Coronary artery (tissue), 2 donors: ENCODE measurements at places on chromosomes 13 and 19.
A peak's percentile ranks its signal among the peaks of the same experiment; 100 is the strongest.

DNA sequence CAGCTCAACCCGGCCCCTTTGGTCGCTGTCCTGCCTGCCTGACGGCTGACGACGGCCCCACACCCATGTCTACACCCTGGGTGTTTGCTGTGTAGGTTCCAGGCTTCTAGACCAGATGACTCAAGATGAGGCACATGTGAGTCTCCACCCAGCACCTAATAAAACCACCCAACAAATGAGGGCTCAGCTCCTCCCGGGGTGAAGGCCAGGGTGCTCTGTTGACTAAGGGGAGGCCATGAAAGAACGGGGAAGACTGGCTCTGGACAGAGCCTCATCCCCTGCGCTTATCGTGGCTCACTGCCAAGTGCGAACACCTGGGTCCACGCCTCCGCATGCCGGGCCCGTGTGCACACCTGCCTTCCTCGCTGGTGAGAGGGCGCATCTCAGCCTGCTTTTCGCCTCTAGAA, 39.6 kb downstream of the COL4A2 start:
- peak; percentile 73 for DNase-seq

DNA sequence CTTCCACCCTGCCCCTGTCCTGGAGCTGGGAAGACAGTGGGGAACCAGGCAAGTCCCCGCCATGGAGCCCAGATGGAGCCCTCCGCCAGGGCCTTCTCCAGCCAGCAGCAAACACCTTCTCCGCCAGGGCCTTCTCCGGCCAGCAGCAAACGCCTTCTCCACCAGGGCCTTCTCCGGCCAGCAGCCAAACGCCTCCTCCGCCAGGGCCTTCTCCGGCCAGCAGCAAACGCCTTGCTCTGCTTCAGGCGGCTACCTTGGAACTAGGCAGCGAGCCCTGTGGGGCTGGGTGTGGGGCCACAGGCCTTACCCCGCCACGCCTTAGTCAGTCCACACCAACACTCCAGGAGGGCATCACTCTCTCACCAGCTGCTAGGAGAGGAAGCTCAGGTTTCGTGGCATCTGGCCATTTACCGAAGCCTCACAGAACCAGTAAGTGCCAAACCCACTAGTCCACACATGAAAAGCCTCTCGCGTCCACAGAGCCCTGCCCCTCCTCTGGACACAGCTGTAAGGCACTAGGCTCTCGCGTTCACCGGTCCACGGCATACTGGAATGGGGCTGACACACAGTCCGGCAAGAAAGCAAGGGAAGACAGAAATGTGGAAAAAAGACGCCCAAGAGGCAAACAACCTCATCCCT, 41.0 kb downstream of the MLLT1 start:
- DNase-seq, result no peak

DNA sequence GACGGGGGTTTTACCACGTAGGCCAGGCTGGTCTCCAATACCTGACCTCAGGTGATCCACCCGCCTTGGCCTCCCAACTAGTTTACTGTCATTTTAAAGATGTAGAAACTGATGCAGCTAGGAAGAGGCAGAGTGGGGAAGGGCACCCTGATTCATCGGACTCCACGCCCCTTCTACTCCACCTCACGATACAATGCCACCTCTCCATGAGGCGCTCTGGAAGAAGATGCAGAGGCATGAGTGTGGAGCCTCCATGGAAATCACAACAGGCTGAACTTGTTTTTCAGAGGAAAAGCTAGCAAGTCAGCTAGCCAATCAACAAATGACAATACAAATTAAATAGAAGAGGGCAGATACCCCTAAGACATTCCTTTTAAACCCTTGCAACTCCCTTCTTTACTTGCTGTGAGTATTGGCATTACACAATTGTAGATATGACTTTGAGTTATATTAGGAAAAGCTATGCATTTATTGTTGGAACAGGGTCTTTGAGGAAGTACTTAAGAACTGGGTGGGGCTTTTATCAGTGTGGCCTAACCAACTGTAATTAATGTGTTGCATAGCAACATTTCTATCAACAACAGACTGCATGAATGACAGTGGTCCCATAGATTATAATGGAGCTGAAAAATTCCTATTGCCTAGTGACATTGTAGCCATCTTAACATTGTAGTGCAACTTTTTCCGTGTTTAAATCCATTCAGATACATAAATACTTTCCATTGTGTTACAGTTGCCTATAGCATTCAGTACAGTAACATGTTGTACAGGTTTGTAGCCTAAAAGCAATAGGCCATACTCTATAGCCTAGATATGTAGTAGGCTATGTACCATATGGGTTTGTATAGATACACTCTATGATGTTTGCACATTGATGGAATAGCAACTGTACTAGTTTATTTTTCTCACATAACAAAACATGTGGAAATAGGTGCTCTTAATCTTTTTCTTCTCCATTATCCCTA, 17.6 kb downstream of the WDFY2 start:
- no peak for DNase-seq

DNA sequence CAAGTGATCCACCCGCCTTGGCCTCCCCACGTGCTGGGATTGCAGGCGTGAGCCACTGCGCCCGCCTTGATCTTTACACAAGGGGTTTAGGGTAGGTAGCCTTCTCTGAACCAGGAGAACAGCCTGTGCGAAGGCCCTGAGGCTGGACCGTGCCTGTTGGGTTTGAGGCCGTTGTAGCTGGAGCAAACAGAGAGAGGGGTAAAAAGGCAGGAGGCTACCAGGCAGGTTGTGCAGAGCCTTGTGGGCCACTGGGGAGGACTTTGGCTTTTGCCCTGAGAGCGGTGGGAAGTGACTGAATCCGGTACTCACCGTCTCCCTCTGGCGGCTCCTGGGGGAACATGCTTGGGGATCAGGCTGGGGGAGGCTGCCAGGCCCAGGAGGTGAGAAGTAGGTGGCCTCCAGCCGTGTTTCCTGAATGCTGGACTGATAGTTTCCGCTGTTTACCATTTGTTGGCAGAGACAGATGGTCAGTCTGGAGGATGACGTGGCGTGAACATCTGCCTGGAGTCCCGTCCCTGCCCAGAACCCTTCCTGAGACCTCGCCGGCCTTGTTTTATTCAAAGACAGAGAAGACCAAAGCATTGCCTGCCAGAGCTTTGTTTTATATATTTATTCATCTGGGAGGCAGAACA, 24.6 kb downstream of the SPC24 start:
- peak; percentile 85 for DNase-seq

- DNase-seq, result no peak
Measured at GRCh38 chr13:92833071-92833470, 393.5 kb upstream of the GPC6 start.

GRCh38 chr19:4832776-4833175, 1.3 kb upstream of the TICAM1 start:
- DNase-seq, result no peak

GRCh38 chr13:54124700-54125099, 1096.1 kb downstream of the OLFM4 start:
- DNase-seq, result no peak

DNA sequence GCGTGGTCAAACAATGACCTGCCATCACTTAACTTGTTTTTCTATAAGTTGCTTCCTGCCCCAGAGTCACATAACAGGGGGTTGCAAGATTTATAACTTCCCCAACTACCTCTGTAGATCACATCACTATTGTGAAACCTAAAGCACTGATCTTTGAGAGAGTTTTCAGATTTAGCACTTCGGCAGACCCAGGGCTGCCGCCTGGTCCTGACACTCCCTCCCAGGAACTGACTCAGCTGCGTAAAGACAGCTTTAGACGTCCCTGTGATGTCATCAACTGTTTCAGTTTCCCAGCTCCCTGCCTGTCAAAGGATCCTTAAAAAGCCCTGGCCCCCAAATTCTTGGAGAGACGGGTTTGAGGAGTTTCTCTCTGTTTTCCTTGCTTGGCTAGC, 33.3 kb downstream of the IGFL2 start:
- DNase-seq, result no peak

DNA sequence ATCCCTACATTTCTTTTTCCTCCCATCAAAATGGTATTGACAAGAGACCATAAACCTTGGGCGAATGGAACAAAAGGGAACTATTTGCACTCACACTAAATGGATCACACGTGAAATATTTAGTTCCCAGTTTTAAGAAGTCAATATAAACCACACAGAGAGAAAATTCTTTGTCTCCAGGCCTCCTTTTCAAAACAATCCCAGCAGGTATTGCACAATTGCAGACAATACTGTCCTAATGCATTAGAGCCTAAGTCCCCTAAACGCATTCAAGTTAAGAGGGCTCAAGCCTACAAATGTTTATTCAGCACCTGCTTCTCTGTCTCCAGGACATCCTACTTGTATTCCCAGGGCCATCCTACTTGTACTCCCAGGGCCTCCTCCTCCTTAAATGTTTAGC, 1.3 kb upstream of the B3GLCT start:
- DNase-seq, result no peak

DNA sequence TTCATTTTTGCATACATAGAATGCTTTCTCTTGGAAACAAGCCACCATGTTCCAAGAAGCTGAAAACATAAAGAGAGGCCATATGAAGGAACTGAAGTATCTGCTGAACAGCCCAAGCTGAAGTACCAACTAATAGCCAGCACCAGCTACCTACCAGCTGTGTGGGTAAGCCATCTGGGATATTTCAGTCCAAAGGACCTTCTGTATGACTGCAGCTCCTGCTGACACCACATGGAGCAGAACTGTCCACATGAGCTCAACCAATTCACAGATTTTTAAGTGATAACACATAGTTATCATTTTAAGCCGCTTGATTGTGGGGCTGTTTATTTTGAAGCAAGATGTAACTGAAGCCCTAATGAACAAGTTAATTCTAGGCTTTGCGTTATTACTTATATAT, 621.1 kb upstream of the KLHL1 start:
- no peak for DNase-seq

- DNase-seq, result no peak
Measured at GRCh38 chr13:77425705-77426104, 98.8 kb upstream of the MYCBP2 start.

DNA sequence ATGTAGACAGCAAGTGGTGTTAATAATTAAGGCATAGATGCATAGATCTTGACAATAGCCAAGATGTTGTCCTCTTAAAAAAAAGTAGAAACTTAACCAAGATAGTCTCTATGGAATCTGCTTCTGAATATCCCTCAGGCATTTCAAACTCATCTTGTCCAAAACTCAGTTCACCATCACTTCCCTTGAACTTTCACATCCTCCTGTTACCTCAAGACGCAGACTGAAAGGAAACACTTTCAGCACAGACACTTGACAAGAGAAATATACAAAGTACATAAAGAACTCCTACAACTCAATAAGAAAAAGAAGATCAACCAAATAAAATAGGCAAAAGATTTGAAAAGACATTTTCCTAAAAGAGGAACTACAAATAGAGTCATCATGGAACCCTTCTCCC, 451.1 kb downstream of the FOXO1 start:
- DNase-seq, result no peak

GRCh38 chr13:111954661-111955411, 112.1 kb upstream of the SOX1 start:
- no peak for DNase-seq

- DNase-seq, result no peak
Measured at GRCh38 chr19:1882089-1882785, 3.1 kb downstream of the ABHD17A start.

DNA sequence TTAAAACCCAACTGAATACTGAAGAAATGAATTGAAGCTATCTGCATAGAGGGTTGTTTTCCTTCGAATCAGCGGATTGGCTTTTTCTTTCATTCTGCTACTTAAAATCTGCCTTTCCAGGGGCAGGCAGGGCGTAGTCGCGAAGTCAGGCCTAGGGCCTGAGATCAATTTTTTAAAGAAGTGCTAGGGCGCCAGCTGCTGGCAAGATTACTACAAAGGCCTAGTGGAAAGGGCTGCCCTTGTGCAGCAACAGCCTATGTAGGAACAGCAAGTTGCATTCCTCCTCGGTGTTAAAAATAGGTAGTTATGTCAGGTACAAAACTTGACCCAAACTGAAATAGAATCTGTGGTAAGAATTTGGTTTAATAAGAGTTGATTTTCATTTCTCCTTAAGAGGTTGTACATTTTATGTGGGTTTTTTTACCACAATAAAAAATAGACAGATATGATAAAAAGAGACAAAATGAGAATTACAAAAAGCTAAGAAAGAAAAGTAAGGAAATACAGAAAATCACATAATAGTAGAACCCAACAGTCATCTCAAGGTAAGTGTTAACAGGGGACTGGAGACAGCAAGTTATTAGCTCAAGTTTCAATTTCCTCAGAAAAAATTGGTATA, 9.5 kb upstream of the URAD start:
- DNase-seq, result no peak

GRCh38 chr19:5305163-5305562, 35.4 kb downstream of the PTPRS start:
- DNase-seq, result no peak

DNA sequence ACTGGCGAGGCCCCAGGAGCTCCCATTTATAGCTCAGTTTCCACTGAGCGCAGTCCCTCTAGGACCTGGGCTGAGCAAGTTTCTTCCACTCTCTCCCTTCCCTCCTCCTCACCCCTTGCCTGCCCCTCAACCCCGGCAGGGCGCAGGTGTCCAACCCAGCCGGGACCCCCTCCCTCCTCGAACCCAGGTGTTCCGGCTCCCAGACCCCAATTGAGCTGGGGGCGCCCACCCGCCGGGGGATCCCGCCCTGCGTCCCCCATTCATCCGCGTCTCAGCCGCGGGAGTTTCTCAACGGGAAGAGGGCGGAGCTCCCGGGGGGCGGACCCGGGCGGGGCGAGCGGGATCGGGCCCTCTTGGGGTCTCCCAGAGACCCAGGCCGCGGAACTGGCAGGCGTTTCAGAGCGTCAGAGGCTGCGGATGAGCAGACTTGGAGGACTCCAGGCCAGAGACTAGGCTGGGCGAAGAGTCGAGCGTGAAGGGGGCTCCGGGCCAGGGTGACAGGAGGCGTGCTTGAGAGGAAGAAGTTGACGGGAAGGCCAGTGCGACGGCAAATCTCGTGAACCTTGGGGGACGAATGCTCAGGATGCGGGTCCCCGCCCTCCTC, at the start of gene KIRREL2:
TSS of gene KIRREL2 (plus strand) at position 366 of the 604 bp plus-strand sequence. CDS start at position 575, 209 bp downstream.
- DNase-seq, result no peak

DNA sequence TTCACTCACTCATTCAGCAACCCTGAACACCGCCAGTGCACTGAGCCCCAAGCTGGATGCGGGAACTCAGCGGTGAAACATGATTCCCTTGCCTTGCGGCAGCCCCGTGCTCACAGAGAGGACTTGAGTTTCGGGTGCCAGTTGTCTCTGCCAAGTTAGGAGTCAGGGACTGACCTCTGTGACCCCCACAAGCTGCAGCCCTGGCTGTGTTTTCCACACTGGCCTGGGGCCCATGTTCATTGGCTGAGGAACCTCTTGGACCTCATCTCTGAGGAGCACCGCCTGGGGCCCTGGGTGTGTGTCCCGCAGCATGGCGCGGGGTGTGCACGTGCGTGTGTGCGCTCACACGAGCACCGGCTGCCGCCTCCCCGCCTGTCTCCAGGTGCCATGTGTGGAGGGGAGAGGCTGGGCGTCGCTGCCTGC, 31.0 kb downstream of the CAPN12 start:
- DNase-seq, result no peak

- no peak for DNase-seq
Measured at GRCh38 chr19:48883726-48884125, 11.5 kb downstream of the PPP1R15A start.

- DNase-seq, result no peak
Measured at GRCh38 chr13:111527614-111528229, 207.3 kb downstream of the TEX29 start.
